ENCODE measurements at places on chromosomes 7 and 10.

GRCh38 chr10:122847782-122848604, 2.3 kb upstream of the CUZD1 start:
- no peak for DNase-seq

DNA sequence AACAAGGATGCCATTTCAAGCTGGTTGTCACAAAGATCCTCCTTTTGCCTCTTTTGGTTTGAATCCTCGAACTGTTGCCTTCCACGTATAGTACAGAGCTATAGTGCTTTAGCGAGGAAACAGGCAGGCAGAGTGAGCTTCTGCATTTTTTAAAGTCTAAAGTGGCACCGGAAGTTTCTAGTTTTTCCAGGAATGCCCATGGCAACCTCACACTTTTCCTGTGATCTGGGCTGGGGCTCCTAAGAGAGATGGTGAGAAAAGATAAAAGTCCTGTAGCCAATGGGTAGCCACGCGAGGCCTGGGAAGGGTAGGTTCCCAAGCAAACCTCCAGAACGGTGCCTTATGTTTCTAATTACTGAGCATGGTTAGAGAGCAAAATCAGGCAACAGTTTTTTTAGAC, 76.7 kb downstream of the CALD1 start:
- no peak for DNase-seq

GRCh38 chr7:45410893-45411292, 163.3 kb upstream of the ADCY1 start:
- no peak for DNase-seq

GRCh38 chr7:151629713-151630272, 110.1 kb upstream of the RHEB start:
- no peak for DNase-seq

GRCh38 chr7:69217516-69218350, 380.5 kb upstream of the AUTS2 start:
- DNase-seq = no peak

- DNase-seq = no peak
Measured at GRCh38 chr7:142870147-142870559, 15.3 kb downstream of the EPHB6 start.

All from cerebellum (tissue), 4 donors.